ENCODE measurements at places on chromosomes 6 and 20. TPM values are rescaled to one million over a fixed set of nuclear protein-coding genes. Genes with fewer than 3 reads are reported as not detected.

Gene MYH7B
- total RNA-seq, result 0.03 TPM

Gene PDE10A
- total RNA-seq, result 27.4 TPM

Gene RIPOR3
- not detected for total RNA-seq

Gene HLA-DMA
- 3.3 TPM for total RNA-seq

Gene HTR1B
- 0.32 TPM for total RNA-seq

Gene BMP6
- total RNA-seq, result 14.8 TPM

Gene RSPH9
- total RNA-seq, result 0.29 TPM

Gene FGD2
- not detected for total RNA-seq

Gene SLC44A4
- total RNA-seq, result not detected

Gene SULF2
- 27.8 TPM for total RNA-seq

Gene LCA5
- total RNA-seq, result 0.39 TPM

Gene SLC35B3
- total RNA-seq, result 7.2 TPM

Gene GLP1R
- not detected for total RNA-seq

Gene CDK19
- total RNA-seq, result 7.9 TPM

Gene BPIFB1
- total RNA-seq, result not detected

Gene PSORS1C1
- total RNA-seq, result 6.2 TPM

Gene OXT
- not detected for total RNA-seq

Gene PAQR8
- 1.3 TPM for total RNA-seq

Gene MICAL1
- 11.0 TPM for total RNA-seq

Gene NELFCD
- 39.5 TPM for total RNA-seq

Gene BPI
- not detected for total RNA-seq

Gene SGK2
- 7.0 TPM for total RNA-seq

Gene TINAG
- 0.14 TPM for total RNA-seq

Gene CRISP3
- not detected for total RNA-seq

Gene FAM229B
- total RNA-seq, result 7.5 TPM

Gene CSE1L
- 110 TPM for total RNA-seq

Gene MPIG6B
- not detected for total RNA-seq

Gene ELOVL2
- total RNA-seq, result 6.1 TPM

Gene IFT52
- 34.4 TPM for total RNA-seq

Gene CRYBG1
- total RNA-seq, result 0.82 TPM

Gene ABHD16B
- total RNA-seq, result not detected

Gene SLC22A23
- total RNA-seq, result 11.8 TPM

Gene HLA-DRB5
- total RNA-seq, result not detected

Gene DSP
- total RNA-seq, result 40.4 TPM

Gene CLPSL1
- total RNA-seq, result not detected

Gene FAM83C
- 0.09 TPM for total RNA-seq

All from A549 treated with dexamethasone at 1 μM for 4 hours (cell line).